ENCODE measurements at places on chromosomes 13 and 19.

- no peak for DNase-seq
Measured at GRCh38 chr19:32692727-32693061, 1.1 kb downstream of the NUDT19 start.

- no peak for DNase-seq
Measured at GRCh38 chr19:56272161-56272798, at the start of gene EDDM13. EDDM13 (plus strand) TSS chr19:56272748; CDS start chr19:56272835, 87 bp downstream.

DNA sequence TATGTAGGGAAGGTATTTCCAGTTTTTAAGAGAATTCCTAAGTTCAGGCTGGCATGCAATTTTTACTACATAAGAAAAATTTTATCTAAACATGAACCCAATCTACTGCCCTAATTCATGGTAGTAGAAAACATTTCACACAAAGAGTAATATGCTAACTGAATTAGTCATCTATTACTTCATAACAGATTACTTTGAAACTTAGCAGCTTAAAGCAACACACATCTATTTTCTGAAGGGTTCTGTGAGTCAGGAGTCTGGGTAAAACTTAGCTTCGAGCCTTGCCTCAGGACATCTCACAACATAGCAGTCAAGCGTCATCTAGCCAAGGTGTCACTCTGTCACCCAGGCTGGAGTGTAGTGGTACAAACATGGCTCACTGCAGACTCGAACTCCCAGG is 537.5 kb downstream of the DCT start:
- DNase-seq: no peak

- DNase-seq: no peak
Measured at GRCh38 chr13:45833663-45834375, 17.7 kb downstream of the SIAH3 start.
